Motor neuron (in vitro differentiated cells): ENCODE measurements at places on chromosomes 7 and 10. TPM values are rescaled to one million over a fixed set of nuclear protein-coding genes. Genes with fewer than 3 reads are reported as not detected.

The PNPLA8 gene
- total RNA-seq, result 30.8 and 31.0 TPM in 2 replicates

The ALOX5 gene
- 3.0 and 3.7 TPM in 2 replicates for total RNA-seq

- no peak for ATAC-seq
Measured at GRCh38 chr10:5668429-5668828, 2.0 kb upstream of the ASB13 start.

DNA sequence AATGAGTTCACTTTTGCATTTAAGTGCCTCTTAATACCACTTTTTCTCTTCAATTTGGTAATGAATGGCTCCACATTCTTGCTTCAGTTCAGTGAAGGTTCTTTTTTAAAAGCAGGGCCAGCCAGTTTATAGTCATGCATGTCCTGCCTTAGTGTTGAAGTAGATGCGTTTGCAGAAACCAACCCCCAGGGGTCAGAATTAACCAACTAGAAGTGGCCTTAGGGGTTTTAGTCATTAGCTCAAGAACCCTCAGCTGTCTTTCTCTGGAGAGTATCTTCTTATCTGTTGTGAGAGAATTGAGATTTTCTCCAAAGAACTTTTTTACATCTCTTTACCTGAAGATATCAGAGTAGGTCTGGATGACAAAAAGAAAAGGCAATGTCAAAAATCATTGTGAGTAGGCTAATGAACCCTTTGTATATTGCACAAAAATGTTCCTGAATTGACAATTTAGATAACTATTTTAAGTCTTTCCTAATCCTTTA is 82.2 kb downstream of the PIK3CG start:
- ATAC-seq, result peak; percentile 95

DNA sequence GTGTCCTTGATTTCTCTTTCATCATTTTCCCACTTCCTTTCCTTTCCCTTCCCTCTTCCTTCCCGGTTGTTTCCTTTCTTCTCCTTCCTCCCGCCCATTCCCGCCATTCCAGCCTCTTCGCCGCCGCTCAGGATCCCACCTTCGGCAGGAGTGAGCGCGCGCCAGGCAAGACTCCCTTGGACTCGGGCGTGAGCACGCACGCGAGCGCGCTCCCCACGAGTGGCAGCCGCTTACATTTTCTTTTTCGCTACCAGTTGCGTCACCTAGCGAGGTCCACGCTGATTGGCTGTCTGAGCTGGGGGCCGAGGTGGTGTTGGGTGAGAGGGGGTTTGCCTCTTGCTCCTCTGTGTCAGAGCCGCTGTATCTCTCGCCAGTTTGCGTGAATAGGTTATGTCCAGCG is 11.8 kb downstream of the ZAN start:
- no peak for ATAC-seq

DNA sequence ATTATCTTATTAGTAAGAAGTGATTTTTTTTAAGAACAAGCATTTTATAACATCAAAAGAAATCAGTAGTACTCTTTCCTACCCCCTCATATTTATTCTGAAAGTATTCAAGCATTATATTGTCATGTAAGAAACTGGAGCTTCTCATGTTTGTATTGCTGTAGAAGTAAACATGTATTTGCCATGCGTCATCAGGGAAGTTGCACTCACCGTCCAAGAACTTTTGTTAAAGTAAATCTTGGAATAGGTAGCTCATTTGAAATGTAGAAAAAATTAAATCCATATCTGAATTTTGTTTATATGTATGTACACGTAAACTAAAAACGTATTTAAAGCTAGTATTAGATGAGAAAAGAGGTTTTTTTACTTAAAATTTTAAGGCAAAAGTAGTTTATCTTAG is 96.8 kb downstream of the PTEN start:
- ATAC-seq, result no peak

GRCh38 chr7:140448781-140449480 is 30.4 kb downstream of the MKRN1 start:
- ATAC-seq, result no peak

DNA sequence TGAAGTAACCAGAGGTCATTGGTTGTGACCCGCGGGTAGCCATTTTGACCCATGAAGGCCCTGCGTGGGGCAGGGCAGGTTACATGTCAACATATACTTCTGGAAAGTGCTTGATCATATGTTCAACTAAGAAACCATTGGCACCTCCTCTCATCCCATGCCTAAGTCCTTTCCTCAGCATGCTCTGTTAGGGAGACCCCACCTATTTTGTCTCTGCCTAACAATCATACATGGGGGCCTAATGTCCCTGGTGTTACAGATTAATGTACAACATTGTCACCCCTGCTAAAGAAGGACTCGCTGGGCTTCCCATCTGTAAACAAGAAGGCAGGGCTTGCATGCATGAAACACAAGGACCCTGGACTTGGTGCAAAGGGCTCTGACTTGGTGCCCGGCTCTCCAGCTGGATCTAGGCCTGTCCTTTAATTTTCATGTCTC is 133.7 kb upstream of the TNS3 start:
- no peak for ATAC-seq

DNA sequence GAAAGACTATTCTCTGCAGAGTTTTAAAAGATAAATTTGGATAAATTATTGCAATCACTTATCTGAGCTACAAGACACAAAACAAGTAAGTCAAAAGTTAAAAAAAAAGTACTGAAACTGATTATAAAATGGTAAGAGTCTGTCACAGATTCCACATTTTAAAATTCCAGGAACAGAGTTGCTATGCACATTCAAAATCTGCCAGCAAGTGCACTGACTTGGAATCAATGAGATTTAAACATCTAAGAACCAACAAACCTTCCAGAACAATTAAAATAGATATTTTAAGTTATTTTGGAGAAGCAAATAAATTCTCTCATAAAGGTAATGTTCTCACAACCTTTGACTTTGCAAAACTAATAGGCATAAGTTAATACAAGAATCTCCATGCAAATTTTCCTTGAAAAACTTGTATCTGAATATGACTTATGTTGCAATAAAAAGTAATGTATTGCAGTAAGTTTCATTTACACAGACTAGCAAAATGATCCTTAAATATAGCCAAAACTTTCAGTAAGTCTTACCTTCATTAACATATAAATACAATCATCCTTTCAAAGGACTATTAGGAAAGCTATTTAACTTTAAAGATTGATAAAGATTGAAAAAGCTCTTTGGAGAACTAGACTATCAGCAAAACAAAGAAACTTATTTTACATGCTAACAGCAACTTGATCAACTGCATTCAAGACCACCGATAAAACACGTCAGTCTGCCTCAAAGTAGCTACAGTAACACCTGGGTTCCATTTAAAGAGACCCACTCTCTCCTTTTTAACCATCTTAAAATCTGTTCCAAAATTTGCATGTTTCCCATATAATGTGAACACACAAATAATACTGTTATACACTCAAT is 4.4 kb downstream of the ETV1 start:
- no peak for ATAC-seq

DNA sequence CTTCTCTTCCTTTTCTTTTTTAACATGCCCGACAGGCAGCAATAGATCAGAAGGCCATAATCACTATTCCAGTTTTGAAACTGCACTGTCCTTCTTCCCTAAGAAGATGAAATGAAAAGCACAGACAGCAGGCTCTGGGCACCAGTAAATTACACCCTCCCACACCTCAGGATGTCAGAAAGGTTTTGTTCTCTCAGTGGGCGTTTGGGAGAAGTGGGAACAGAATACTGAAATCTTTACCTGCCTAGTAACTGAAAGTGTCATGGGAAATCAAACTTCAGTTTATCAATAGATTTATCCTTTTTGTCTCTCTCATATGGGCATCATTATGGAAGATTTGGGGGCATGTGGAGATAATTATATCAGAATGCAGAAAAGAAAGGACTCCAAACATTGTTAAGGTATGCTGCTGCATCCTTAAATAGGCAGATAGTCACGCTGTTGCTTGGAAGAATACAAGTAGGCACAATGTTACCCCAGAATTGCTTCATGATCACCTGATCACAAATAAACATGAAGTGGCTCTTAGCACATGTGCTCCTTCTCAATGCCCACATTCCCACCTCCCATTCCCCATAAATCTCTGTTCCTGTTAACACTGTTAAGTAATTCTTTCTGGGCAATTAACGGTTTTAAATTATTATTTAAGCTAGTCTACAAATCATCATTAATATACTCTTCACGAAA is 113.3 kb downstream of the DOCK4 start:
- ATAC-seq, result peak; percentile 69

DNA sequence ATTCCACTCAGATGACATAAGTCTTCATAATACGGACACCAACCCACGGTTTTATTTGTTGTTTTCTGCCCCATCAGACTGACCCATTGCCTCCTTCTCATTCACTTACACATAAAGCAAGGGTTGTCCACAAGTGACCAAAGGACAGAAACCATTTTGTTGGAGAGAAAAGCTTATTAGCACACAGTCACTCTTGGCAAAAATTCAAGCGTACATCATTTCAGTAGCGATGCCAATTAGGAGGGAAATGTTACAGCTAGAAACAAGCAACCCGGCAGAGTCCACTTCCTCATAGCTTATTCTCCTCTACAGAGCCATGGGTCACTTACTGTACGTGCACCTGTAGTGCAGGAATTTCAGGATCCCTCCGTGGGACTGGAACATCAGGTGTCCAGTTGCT is 23.0 kb downstream of the ABLIM1 start:
- no peak for ATAC-seq

- ATAC-seq, result no peak
Measured at GRCh38 chr7:112272921-112273561, 66.5 kb downstream of the ZNF277 start.

- ATAC-seq, result no peak
Measured at GRCh38 chr7:151429237-151429559, 10.7 kb downstream of the CRYGN start.

DNA sequence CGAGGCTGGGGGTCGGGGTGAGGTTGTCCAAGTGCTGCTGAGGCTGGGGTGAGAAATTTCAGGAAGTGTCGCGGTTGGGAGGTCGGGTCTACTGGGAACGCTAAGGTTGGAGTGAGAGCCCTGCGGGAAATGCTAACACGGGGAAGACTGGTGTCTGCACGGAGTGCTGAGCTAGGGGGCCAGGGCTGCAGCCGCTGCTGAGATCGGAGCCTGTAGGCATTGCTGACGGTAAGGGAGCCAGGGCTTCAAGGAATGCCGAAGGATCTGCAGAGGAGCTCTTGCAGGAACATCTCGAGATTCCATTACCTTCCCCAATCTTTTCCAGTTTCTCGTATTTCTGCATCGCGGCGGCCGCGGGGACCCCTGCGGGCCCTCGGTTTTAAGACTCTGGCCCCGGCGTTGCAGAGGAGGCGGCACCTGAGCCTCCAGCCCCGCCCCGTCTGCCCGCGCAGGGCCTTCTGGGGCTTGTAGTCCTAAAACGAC is at the start of gene CDK5:
TSS of gene CDK5 (minus strand) at position 392 of the 483 bp plus-strand sequence. CDS start at position 343, 49 bp downstream.
- ATAC-seq, result peak; percentile 36

DNA sequence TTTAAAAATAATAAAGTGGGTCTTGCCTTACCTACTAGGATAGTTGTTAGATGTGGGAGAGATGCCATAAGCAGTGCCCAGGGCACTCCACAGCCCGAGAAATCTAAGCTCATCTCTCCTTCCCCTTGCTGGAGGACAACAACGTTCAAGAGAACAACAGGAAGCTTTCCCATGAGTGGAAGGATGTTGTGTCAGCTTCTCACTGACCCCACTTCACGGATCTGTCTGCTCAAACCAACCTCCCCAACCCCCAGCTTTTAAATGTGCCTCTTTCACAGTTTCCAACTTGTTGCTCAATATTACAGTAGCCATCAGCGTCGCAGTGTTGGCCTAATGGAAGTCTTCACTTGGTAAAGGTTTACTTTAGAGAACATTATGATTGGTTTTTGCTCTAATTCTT is 72.1 kb downstream of the PTPRE start:
- ATAC-seq, result no peak

The GNGT1 gene
- total RNA-seq, result 1.8 and 2.3 TPM in 2 replicates

- no peak for ATAC-seq
Measured at GRCh38 chr7:37348982-37349381, 99.7 kb downstream of the ELMO1 start.

DNA sequence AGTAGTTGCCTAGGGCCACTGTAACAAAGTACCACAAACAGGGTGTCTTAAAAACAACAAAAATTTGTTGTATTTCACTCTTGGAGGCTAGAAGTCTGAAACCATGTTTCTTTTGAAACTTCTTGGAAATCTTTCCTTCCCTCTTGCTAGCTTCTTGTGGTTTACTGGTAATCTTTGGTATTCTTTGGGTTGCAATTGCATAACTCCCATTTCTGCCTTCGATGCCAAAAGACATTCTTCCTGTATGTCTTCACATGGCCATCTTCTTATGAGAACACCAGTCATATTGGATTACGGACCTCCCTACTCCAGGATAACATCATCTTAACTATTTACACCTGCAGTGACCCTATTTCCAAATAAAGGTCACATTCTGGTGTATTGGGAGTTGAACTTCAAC is 357.4 kb downstream of the PPP1R3A start:
- ATAC-seq, result no peak

The RAMP3 gene
- total RNA-seq, result 0.52 and 0.71 TPM in 2 replicates

DNA sequence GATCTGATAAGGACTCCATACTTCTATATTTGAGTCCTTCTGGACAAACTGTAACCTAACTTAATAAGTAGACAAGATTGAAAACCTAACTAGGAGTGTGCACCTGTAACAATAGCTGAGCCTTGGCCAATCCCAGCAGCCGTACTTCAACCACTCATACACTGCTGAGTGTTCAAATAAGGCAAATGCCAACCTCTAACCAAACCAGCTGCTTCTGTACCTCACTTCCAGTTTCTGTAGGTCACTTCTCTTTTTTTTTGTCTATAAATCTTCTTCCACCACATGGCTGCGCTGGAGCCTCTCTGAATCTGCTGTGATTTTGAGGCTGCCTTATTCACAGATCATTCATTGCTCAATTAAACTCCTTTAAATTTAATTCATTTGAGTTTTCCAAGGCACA is 753.2 kb downstream of the DNAJB9 start:
- ATAC-seq, result no peak

DNA sequence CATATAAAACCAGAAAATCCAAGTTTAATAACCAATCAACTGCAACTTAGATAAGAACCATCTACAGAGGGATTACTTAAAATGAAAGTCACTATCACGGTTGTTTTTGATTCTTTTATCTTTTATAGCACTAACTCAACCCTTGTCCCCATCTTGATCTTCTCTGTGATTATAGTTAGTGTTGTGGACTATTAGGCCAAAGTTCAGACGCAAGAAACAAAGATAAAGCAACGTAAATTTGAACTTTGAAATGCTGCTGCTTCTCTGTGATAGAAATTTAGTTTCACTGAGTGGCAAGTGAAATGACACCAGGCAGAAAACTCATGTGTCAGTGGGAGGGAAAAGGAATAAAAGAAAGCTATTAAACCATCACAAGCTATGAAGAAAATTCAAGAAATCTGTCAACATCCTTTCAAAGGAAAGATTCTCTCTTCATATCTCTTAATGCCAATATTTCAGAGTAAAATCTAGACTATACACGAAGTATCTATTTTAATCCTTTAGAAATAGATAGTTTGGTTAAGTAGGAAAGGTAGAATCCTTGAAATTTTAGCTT is 71.8 kb upstream of the MALRD1 start:
- no peak for ATAC-seq

- no peak for ATAC-seq
Measured at GRCh38 chr7:105228555-105228954, 160.2 kb downstream of the SRPK2 start.

- ATAC-seq, result no peak
Measured at GRCh38 chr10:63722537-63722936, 201.3 kb downstream of the REEP3 start.

The SPACDR gene
- total RNA-seq, result 0.56 and 0.70 TPM in 2 replicates
